ENCODE measurements at places on chromosomes 3 and 15. TPM values are rescaled to one million over a fixed set of nuclear protein-coding genes. Genes with fewer than 3 reads are reported as not detected.

GOLGA6L7 gene
- total RNA-seq: not detected

SUMF1 gene
- 38.9 TPM for total RNA-seq

MEGF11 gene
- total RNA-seq: not detected

TMEM44 gene
- 8.1 TPM for total RNA-seq

IFT80 gene
- total RNA-seq: 54.5 TPM

ZNF774 gene
- total RNA-seq: 0.98 TPM

EXOG gene
- 9.9 TPM for total RNA-seq

TERC gene
- 269 TPM for total RNA-seq

TF gene
- under 0.01 TPM for total RNA-seq

PRKCD gene
- 2.2 TPM for total RNA-seq

LRRIQ4 gene
- not detected for total RNA-seq

GOLGA6L4 gene
- 0.78 TPM for total RNA-seq

ZNF501 gene
- total RNA-seq: 4.3 TPM

IQCF5 gene
- not detected for total RNA-seq

GP5 gene
- under 0.01 TPM for total RNA-seq
